Bone marrow (tissue), 2 donors: ENCODE measurements at places on chromosomes 3 and 15.
A peak's percentile ranks its signal among the peaks of the same experiment; 100 is the strongest.

- DNase-seq = no peak
These were observed 31.0 kb upstream of the ATOSA start for GRCh38 chr15:52710050-52710707.

GRCh38 chr3:60055765-60056164, 1005.9 kb upstream of the CFAP20DC start:
- no peak for DNase-seq

DNA sequence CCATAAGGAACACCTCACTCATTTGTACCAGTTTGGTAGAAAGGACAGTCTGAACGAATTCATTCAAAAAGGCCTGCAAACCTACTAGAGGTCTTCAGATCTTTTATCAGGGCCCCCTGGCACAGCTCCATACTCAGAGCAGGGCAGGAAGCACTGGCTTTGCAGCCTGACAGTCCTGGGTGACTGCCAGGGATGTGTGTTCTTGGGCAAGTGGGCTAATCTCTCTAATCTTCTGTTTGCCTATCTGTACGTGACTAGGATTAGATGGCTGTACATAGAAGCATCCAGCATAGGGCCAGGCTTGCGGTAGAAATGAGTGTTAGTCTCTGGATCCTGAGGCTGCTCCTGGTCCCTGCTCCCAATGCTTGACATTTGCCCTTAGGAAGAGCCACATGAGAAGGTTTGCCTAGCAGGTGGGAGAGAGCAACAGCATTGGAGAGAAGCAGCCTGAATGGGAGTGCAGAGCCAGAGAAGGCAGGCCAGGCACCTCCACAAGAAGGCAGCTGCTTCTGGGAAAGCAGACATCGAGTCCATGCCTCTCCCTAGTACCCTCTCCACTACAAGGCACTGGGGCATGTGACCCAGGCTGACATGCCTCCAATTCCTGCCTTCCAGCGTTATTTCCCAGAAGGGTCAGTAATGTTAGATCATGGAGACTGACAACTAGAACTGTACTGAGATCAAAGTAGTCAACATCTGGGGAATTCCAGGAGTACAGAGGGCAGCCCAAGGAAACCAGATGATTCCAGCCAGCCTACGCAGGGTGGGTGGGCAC, 1.0 kb upstream of the CXCR6 start:
- no peak for DNase-seq

GRCh38 chr3:184491867-184492615, 69.5 kb upstream of the EPHB3 start:
- DNase-seq = peak; percentile 16

DNA sequence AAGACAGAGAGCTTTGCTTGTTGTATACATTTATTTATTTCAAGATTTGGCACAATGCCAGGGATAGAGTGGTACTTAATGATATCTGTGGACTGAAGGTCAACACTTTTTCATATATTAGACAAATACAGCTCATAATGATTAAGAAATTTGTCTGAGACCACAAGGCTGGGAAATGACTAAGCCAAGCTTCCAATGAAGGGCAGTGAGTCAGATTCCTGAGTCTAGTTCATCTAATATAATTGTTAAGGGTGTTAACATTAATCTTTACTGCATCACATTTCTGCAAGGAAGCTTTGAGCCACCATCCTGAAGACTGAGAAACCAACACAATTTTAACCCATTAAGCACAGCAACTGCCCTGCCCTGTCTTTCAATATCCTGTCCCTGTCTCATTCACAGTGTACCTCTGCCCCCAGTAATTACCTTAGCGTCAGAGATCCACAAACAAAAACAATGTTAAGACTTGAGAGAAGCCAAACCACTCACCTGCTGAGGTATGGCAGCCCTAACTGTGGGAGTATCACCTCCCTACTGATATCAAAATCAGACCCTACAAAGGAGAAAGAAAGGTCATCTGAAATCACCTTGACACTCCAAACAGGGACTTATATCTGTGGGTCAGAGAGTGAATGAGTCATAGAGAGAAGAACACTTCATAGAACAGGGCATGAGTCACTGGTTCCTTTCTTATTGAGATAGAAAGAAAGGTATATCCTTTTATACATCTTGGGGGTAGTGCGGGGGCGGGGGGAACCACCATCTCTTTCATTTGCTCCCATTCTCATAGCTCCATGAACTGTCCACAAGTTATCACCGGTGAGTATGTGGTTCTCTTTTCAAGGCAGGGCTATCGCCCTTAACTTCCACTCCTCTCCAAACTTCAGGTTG, 74.7 kb downstream of the MAGI1 start:
- DNase-seq = no peak

- DNase-seq = no peak
These were observed 1.1 kb downstream of the TNNC1 start for GRCh38 chr3:52452570-52453221.

GRCh38 chr3:43948013-43948412, 257.3 kb downstream of the ABHD5 start:
- no peak for DNase-seq

GRCh38 chr3:13579063-13579462, 30.1 kb downstream of the FBLN2 start:
- DNase-seq = no peak

GRCh38 chr15:76360416-76360815, 23.8 kb downstream of the ISL2 start:
- DNase-seq = no peak

- no peak for DNase-seq
These were observed 3.6 kb upstream of the KPNA4 start for GRCh38 chr3:160568989-160569388.

DNA sequence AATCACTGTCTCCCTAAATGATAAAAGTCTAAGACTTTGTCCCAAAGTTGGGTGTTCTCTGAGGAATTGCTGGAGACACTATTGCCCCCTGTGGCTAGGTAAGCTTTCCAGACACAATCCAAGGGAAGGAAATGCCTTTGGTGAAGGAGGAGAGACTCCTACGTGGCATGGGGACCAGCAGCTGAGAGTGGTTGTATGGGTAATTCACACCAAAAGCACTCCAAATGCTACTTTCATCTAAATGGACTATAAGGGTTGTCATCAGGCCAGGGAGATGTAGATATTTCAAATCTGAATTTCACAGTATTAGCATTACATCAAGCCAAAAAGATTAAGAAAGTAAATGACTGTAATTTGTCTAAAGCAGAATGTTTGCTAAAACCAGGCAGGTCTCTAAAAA, 400.8 kb upstream of the THBS1 start:
- DNase-seq = no peak

GRCh38 chr15:32887090-32887489, 169.3 kb downstream of the GREM1 start:
- no peak for DNase-seq

DNA sequence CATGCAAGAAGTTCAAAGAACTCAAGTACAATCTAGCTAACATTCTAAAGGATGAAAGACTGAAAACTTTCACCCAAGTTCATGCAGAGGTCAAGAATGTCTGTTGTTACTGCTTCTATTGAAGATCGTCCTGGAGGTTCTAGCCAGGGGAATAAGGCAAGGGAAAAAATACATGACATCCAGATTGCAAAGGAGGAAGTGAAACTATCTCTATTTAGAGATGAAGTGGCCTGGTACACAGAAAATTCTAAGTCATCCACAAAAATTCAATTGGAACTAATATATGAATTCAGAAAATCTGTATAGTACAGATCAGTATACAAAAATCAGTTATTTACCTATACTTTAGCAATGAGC, 693.0 kb downstream of the NR2F2 start:
- no peak for DNase-seq

GRCh38 chr15:37100966-37101215, 542 bp upstream of the MEIS2 start:
- no peak for DNase-seq

DNA sequence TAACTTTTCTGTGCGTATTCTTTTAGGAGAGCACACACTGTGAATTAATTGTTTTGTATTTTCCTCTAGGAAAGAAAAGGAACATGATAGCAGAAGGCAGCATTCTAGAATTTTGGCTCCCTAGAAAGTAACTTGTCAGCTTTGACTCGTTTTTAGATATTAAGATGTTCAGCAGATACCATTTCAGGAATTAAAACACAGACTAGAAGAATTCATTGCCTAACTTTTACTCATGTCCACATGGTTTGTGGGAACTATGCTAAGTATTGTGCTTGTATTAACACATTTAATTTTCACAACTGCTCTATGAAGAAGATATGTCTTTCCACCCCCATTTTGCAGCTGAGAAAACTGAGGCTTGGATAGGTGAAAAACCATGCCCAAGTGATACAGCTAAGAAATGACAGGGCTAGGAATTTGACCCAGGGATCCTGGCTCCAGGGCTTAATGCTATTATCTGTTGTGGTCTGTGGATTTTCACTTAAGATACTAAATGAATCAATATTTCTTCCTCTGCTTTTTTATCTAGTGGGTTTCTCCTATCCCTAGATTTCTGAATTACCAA, 128.8 kb downstream of the MITF start:
- no peak for DNase-seq

DNA sequence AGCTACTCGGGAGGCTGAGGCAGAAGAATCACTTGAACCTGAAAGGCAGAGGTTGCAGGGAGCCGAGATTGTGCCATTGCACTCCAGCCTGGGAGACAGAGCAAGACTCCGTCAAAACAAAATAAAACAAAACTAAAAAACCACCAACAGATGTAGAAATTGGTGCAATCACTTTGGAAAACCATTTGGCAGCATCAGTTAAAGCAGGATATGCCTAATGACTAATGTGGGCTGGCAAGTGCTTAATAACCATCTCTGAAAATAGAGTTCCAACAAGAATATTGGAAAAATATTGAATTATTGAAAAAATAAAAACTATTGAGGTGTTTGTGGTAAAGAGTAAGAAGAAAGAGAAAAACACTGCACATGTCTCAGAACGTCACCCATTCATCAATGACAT, 16.1 kb upstream of the RTP3 start:
- DNase-seq = no peak

DNA sequence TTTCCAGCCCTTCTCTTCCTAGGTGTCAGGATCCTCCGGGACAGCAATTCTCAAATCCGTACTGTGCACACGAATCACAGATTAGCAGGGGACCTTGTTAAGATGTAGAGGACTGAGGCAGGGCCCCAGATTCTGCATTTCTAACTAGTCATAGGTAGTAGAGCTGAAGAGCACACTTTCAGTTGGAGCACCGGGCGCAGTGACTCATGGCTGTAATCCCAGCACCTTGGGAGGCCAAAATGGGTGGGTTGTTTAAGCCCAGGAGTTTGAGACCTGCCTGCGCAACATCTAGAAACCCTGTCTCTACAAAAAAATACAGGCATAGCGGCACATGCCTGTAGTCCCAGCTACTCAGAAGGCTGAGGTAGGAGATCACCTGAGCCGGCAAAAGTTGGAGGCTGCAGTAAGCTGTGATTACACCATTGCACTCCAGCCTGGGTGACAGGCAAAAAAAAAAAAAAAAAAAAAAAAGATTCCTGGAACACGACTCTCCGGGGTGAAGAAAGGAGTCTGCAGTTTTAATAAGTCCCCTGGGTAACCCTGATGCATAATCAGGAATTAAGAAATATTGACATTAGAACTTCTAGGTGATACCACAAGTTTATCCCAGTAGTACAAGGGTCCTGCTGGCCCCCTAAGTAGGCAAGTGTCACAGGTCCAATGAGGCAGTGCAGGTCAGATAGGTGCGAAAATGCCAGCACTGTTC, 21.4 kb upstream of the IGDCC3 start:
- DNase-seq = no peak

GRCh38 chr3:15218689-15219088, 12.6 kb downstream of the CAPN7 start:
- DNase-seq = no peak

- no peak for DNase-seq
These were observed 166.6 kb downstream of the TIGIT start for GRCh38 chr3:114460459-114460858.

DNA sequence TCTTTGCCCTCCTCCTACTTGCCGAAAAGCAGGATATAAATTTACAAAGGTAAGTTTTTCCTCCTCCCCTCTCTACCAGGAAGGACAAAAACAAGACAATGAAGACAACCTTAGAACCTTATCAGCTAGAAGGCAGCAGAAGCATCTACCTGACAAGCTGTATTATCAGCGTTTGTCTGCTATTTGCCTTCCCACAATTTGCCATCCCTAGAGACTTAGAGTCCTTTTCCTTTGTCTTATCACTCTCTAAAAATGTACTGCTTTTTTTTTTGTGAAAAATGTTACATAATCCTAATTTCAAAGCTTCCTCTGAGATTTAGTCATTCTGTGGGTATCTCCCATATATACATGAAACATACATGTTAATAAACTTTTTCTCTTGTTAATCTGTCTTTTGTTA, 176.9 kb upstream of the PROK2 start:
- no peak for DNase-seq

- DNase-seq = no peak
These were observed 24.7 kb upstream of the KIF23 start for GRCh38 chr15:69389426-69389825.

DNA sequence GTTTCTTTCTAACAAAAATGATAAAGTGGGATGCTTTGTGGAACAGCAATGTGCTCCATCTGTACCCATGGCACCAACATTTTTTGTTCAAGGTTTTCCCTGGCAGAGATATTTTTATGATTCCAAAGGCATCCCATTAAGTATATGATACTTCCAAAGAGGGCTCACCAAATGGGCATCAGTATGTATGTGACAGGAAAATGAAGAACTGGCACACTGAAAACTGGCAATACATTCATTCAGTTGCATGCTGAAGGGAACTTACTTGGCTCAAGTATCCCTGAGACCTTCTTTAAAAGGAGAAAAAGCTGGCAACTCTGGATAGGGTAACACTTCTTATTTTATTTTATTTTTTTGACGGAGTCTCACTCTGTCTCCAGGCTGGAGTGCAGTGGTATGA, 249.8 kb downstream of the IL20RB start:
- no peak for DNase-seq

DNA sequence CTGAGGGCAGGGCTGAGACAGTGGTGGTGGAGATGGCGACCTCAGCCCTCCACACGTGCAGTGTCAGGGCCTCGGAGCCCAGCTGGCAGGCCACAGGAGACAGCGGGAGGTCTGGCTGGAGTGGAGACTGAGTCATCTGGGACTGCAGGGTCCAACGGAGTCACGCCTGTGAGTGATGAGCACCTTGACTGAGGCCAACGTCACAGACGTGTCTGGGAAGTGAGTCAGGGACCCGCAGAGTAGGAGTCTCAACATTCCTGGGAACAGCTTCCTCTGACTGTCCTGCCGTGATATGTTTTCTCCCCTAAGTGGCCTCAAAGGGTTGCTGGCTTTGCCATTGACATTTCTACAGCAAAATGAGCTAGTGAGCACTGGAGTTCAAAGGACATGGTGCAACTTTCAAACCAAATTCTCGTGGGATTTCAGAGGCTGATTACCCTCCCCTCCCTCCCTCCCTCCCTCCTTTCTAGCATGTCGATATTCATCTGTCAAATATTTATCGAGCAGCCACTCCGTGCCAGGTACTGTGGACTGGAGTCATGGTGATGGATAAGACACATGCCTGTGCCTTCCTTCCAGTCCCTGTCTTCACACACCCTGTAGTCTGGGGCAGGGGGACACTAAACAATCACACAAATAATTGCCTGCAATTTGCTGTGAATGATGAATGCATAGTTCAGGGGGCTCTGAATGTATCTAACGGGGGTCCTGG, 53.3 kb upstream of the AMOTL2 start:
- DNase-seq = no peak
